ENCODE measurements at places on chromosomes 2 and 18.

DNA sequence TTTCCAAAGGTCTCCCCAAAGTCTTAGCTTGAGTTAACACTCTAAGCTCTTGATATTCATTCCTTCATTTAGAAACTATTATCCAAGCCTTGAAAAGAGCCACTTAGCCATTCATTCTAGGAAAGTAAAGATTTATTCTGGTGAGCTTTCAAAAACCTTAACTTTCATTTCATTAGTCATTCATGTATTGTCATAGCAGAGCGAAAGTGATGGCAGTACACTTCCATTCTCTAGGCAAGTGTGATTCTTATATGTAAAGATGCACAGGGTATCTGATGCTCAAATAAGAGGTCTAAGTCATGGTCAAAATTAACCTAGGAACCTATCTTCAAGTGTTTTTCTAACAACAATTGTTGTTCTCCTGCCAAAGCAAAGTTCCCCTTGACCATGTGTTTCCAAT lies 553.0 kb upstream of the FANCL start:
- DNase-seq = no peak

DNA sequence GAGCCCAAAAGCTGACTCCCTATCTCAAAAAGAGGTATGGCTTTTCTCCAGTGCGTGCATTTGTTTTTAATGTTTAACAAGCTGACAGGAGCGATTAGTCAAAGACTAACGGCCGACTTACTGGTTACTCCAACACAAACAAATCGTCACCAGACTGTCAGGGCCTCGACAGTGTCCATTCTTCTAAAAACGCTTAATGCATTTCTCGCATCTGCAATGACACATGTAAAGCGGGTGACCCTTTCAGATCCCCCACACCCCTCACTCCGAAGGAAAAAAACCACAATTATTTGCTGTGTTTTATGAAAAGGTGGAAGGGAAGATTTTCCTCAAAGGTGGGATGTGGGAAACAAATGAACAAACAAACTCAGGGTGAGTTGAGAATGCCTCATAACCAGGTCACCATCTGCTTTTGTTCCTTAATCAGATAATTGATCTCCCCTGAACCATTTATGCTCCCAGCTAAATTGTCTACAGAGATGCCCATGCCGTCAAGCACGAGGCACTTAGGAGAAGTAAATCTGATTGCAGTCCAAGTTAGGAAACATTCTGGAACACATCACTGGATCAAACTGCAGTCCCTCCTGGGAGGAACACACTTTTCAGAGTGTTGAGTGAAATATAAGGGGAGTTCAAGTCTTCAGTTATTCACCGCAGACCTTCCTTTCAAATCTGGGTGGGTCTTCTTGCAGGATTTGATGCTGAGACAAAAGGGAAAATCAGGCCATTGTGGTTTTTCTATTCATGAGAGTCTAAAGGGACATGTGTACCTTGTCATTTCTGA lies 340.8 kb downstream of the CMPK2 start:
- no peak for DNase-seq

GRCh38 chr2:204441316-204441715 lies 104.0 kb upstream of the PARD3B start:
- no peak for DNase-seq

GRCh38 chr2:110702514-110703380 lies 24.9 kb upstream of the BUB1 start:
- DNase-seq = no peak

- DNase-seq = no peak
These were observed 22.2 kb upstream of the SLC16A14 start for GRCh38 chr2:230090967-230091366.

GRCh38 chr18:77884454-77884853 lies 634.8 kb downstream of the GALR1 start:
- no peak for DNase-seq

- no peak for DNase-seq
These were observed 87.0 kb upstream of the TMEM200C start for GRCh38 chr18:5982332-5982731.

DNA sequence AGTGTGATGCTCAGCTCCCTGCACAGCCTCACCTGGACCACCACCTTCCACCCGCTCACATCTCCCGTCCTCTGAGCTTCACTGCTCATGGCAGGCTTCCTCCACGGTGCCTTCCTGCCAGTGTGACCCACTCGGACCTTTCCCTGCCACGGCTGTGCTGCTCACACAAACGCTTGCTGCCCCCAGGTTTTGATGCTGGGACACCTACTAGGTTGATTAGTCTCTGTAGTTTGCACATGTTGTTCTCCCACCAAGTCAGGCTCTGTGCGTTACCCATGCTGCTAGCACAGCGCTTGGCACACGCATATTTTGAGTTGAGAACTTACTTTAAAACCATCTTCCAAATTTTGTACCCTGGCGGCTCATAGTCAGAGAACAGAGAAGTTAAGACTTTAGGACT lies 2.1 kb downstream of the MC2R start:
- no peak for DNase-seq

- no peak for DNase-seq
These were observed 319 bp downstream of the ZSCAN30 start for GRCh38 chr18:35289727-35290093.

- no peak for DNase-seq
These were observed 108.1 kb downstream of the UGGT1 start for GRCh38 chr2:128199141-128199540.

DNA sequence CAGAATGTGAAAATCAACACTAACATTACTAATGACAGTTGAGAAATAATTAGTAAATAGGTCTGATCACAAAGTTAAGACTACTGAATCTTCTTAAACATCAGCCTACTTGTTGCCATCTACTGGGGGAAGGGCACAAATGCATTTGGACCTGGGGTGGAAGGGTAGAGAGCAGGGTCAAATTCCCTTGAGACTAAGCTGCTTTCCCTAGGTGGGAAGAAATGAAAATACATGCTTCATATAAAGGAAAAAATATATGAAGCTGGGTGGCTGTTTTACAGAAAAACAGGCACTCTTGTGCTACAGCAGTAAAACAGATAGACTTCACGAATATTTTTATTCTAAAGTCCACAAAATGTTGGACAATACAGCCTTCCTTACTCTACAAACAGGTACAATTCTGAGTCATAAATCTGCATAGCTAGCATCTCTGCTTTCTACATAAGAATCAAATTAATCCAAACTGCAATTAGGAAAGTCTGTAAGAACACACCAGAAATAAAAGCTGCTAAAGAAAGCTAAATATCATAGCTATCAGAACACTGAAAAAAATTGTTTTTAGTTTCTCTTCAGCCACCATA lies 10.9 kb downstream of the TRIP12 start:
- no peak for DNase-seq

DNA sequence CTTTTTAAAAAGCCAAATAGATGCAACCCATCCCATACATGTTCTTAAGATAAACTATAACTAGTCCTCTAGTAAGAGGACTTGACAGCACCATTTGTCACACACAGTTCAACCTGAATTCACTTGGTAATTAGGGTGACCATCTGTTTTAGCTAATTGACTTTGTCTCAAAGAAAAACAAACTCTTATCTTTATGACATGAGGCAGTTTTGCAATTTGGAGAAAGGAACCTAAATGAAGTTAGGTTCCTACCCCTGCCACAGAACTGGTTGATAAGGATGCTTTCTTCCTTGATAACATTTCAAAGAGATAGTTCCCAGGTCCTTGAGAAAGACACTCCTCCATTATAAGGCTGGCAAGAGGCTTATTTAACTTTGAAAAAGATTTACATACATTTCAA lies 57.4 kb upstream of the LRRTM1 start:
- no peak for DNase-seq

DNA sequence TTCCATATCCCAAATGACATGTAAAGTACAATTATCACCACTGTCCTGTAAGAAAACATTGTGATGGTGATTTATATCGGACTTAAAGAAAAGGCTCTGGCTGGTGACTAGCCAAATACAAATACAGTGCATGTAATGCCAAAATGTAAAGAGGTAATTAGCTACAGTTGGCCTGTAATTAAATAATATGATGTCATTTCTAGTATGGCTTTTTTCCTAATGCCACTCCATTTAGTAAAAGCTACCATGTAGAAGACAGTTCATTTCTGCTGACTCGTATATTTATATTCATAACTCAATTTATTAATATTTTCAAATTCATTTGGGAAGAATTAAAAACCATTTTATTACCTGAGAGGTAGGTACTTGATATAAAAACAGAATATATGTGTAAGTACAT lies 815.7 kb downstream of the ERBB4 start:
- DNase-seq = no peak

DNA sequence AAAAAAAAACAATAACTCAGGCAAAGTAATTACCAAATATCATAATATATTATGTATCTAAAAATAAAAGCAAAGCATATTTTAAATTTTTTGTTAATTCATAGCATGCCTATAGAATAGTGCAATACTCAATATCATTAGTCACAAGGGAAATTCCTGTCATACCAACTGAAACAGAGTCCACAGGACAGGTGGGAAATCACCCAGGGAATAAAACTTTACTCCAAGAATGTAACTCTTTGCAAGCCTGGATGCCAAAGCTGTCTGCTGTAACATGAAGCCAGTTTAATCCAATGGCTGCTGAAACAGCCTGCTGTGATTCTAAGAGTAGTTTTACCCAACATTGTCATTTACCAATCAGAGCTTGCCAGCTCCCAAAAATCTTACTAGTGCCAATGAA lies 40.0 kb upstream of the SULT1C3 start:
- DNase-seq = no peak

GRCh38 chr2:156800781-156801361 lies 364.7 kb downstream of the GPD2 start:
- no peak for DNase-seq

GRCh38 chr2:167310442-167310841 lies 422.2 kb downstream of the XIRP2 start:
- DNase-seq = no peak

- DNase-seq = no peak
These were observed 15.0 kb downstream of the DTYMK start for GRCh38 chr2:241671457-241672240.

GRCh38 chr2:222892321-222892720 lies 31.5 kb downstream of the ACSL3 start:
- no peak for DNase-seq

- DNase-seq = no peak
These were observed 131.5 kb upstream of the SMAD2 start for GRCh38 chr18:48061781-48062570.

DNA sequence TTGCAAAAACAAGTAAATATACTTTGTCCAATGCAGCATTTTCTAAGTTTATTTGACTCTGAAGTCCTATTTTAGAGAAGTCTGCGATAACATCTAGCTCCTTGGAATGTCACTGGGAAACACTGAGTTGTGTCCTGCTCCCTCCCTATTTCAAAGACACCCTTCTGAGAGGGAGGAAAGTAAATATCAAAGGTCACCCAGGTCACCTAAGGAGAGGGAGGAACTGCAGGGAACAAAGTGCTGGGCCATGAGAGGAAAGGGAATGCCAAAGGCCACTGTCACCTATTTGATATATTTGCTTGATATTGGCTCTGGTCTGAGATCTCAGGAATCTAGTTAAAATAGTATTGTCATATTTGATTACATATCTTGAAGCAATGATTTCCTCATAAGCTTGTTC lies 201.3 kb downstream of the GCA start:
- no peak for DNase-seq

DNA sequence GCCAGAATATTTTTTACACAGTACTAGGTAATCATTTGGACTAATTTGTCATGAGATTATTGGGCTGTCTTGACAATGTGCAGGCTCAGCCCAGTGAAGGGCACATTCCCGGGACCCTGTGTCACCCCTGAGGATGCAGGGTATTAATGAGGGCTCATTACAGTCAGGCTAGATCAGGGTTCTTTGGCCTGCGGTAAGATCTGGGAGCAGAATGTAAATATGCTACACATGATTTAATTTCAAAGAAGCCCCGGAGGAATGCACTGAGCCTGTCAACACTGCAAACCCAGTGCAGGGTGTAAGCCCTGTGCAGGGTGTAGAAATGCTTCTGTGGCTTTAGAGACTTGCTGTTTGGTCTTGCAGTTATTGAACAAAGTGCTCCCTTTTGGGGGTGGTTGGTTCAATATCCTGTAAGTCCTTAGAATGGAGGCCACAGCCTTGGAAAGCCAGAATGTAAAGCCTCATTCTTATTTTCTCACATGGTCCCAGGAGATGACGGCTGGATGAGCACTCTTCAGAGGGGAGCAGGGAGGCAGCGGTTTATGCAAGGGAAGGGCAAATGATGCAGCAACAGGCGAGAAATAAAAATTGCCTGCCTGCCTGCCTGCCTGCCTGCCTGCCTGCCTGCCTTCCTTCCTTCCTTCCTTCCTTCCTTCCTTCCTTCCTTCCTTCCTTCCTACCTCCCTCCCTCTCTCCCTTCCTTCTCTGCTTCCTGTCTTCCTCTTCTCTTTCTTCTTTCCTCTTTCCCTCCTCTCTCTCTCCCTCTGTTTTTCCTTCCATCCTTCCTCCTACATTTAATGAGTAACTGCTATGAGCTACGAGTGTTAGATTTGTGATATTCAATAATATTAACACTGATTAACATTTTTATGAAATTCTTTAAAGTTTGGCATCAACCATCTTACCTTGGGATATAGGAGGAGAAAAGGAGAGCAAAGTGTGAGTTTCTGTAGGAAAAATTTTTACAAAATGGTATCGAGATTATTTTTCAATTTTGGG lies 148.8 kb downstream of the VAPA start:
- no peak for DNase-seq

- no peak for DNase-seq
These were observed 14.6 kb downstream of the ASAP2 start for GRCh38 chr2:9221223-9221622.

- no peak for DNase-seq
These were observed 34.5 kb upstream of the CTAGE1 start for GRCh38 chr18:22452226-22452668.

DNA sequence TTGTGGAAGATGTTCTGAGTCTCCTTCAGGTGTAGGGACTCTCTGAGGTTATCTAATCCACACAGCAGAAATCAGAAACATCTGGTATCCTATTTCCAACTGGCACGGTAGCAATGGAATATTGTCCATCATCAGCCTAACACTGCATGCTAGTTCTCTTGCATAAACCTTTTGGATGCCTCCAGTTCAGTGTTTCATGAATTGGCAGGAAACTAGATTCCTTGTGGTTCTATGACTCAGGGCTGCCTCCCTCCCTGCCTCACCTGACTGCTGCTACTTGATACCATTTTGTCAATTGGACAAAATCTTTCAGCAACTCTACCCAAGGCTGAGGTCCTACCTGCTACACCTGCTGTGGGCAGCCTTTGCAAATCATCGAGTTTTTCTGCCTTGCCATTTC lies 130.9 kb downstream of the TPGS2 start:
- peak; percentile 28 for DNase-seq

DNA sequence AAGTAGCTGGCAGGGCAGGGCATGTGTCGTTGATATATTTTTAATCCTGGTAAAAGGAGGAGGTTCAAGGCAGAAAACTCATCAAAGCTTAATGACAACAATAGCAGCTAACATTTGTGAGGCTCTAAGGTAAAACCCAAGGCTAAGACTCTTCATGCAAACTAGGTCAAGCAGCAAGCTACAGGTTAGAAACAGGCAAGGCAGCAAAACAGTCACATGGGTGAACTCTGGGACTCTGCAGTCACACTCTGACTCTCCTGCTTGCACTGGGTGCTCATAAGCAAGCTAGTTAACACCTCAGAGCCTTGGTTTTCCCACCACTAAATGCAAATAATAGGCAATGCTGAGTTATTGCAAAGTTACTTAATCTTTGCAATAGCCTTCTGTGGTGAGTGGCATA lies 7.9 kb downstream of the IL1RN start:
- no peak for DNase-seq

GRCh38 chr2:49936965-49937364 lies 782.6 kb upstream of the FSHR start:
- DNase-seq = no peak

GRCh38 chr2:141940709-141941108 lies 190.1 kb downstream of the LRP1B start:
- no peak for DNase-seq

GRCh38 chr2:146496248-146496647 lies 1348.6 kb upstream of the ACVR2A start:
- no peak for DNase-seq
